SJSA1 (cell line): ENCODE measurements at places on chromosomes 2 and 18. TPM values are rescaled to one million over a fixed set of nuclear protein-coding genes. Genes with fewer than 3 reads are reported as not detected.

The ABCB6 gene
- 19.1 and 22.2 TPM in 2 replicates for total RNA-seq

The LIMS4 gene
- total RNA-seq = 2.3 and 2.7 TPM in 2 replicates

DNA sequence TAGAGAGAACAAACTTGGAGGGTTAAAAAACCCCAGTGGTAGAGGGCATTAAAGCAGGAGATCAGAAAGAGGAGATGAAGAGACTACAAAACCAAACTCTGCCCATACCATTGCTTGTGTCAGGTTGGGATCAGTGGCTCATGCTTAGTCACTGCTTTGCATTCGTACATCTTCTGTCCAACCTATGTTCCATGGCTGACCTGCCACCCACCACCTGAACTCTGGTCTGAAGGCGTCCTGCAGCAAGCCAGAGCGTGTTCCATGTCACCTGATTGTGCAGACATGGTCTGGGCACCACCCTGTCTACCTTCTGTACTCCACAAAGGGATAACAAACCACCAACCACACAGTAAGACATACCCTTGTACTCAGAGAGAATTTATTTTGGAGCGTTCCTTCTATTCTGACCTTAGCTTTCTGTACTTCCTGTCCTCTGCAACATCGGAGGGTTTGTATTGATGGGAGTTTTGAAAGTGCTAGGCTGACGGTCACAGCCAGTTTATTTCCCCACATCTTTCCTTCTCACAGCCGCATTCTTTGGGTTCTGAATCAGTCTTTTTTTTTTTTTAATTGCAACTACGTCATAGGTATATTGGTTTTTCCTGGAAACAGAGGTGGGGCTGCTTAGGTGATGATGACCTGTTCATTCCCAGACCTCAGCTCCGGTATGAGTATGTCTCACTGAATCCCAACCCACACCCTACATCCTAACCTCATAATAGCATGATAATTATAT, 88.3 kb downstream of the SOWAHC start:
- peak; percentile 76 for DNase-seq
- no peaks in the 10 kb centered on the region for H3K27me3 ChIP-seq
- H3K4me3 ChIP-seq = no peak overlapping the region
- no peaks in the 10 kb centered on the region for H3K36me3 ChIP-seq
- H3K4me1 ChIP-seq = peaks cover 50% of the 10 kb centered on the region

DNA sequence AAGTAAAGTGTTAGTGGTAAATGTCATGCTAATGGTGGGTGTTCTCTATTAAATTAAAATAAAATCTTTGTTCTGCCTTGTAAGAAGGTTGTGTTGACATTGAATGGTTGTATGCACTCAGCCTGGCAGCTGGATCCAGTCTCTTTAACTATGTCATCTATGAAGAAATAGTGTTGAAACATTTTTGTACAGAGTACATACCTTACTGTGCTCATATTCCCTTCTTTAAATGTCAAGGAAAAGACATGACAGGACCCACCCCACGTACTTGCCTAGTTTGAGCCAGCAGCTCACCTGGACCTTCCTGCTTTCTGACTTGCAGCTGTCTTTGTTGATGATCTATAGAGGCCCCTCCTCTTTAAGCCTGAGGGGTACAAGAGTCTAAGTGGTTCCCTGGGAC, 85.6 kb upstream of the ST3GAL5 start:
- H3K27me3 ChIP-seq = no peaks in the 10 kb centered on the region
- H3K4me1 ChIP-seq = peaks cover 10% of the 10 kb centered on the region; the same call in 1 of the 2 replicates
- H3K4me3 ChIP-seq = no peak overlapping the region
- H3K27ac ChIP-seq = no peak overlapping the region

DNA sequence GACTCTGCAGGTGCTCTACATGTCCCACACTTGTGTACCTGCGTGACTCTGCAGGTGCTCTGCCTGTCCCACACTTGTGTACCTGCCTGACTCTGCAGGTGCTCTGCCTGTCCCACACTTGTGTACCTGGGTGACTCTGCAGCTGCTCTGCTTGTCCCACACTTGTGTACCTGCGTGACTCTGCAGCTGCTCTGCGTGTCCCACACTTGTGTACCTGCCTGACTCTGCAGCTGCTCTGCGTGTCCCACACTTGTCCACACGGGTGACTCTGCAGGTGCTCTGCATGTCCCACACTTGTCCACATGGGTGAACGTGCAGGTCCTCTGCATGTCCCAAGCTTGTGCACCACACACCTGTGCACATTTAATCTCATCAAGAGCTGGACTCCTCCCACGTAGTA, 576.7 kb upstream of the SALL3 start:
- H3K27ac ChIP-seq = no peak overlapping the region
- H3K4me1 ChIP-seq = no peaks in the 10 kb centered on the region
- H3K36me3 ChIP-seq = no peaks in the 10 kb centered on the region
- no peak overlapping the region for H3K4me3 ChIP-seq
- no peaks in the 10 kb centered on the region for H3K27me3 ChIP-seq

DNA sequence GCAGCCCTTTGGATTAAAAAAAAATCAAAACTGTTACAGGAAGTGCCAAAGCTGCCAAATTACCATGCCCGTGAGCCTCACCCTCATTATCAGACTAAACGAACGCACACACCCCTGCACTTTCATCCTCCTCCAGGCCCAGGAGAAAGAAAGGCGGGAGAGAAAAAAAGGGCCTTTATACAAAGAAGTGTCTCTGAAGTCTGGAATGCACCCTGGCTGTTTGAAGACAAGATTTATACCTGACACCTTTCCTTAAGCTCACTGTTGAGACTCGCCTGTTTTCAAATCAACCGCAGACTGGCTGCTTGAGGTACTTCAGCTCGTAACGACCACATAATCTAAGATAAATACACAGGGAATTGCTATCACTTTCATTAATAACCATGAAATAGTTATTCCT, 31.0 kb downstream of the EDAR start:
- H3K27ac ChIP-seq = no peak overlapping the region
- H3K27me3 ChIP-seq = no peaks in the 10 kb centered on the region
- H3K4me1 ChIP-seq = no peaks in the 10 kb centered on the region
- DNase-seq = no peak
- no peak overlapping the region for H3K4me3 ChIP-seq

- no peaks in the 10 kb centered on the region for H3K36me3 ChIP-seq
- no peak overlapping the region for H3K4me3 ChIP-seq
- H3K27me3 ChIP-seq = no peaks in the 10 kb centered on the region
- H3K27ac ChIP-seq = no peak overlapping the region
Observed at GRCh38 chr2:102235042-102235473, 48.2 kb downstream of the IL1RL2 start.

GRCh38 chr18:60196836-60197606, 175.6 kb downstream of the MC4R start:
- no peak for DNase-seq
- H3K4me1 ChIP-seq = no peaks in the 10 kb centered on the region
- H3K27ac ChIP-seq = no peak overlapping the region
- no peak overlapping the region for H3K4me3 ChIP-seq
- H3K27me3 ChIP-seq = no peaks in the 10 kb centered on the region

DNA sequence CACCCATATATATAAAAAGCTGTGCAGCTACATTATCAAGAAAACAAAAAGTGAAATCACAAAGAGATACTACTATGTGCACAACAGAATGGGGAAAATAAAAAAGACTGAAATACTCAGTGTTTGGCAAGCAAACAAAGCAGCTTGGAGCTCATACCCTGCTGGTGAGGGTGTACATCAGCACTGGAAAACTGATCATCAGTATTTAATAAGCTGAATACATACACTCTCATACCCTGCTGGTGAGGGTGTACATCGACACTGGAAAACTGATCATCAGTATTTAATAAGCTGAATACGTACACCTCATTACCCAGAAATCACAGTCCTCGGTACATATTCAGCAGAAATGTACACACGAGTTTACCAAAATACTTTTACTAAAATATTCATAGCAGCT, 220.8 kb downstream of the SPP2 start:
- DNase-seq = no peak
- H3K27ac ChIP-seq = no peak overlapping the region
- H3K4me3 ChIP-seq = no peak overlapping the region
- H3K27me3 ChIP-seq = no peaks in the 10 kb centered on the region
- no peaks in the 10 kb centered on the region for H3K36me3 ChIP-seq
